Right kidney (tissue), 9 donors: ENCODE measurements at places on chromosomes 3 and 15.

DNA sequence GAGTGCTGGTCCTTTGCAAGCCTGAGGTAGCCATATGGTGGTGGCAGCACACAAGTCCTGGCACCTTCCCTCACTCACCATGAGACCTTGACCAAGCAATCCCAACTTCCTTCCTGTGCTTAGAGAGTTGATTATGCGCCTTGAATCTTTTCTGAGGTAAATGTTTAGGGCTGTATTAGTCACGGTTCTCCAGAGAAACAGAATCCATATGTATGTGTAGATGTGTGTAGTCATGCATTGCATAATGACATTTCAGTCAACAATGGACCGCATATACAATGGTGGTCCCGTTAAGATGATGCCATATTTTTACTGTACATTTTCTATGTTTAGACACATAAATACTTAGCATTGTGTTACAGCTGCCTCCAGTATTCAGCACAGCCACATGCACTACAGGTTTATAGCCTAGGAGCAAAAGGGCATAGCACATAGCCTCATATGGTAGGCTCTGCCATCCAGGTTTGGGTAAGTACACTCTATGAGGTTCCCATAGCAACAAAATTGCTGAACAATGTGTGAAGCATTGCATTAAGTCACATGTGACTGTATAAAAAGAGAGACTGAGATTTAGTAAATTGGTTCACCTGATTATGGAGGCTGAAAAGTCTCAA is 20.2 kb upstream of the NUP210 start:
- DNase-seq, result no peak

DNA sequence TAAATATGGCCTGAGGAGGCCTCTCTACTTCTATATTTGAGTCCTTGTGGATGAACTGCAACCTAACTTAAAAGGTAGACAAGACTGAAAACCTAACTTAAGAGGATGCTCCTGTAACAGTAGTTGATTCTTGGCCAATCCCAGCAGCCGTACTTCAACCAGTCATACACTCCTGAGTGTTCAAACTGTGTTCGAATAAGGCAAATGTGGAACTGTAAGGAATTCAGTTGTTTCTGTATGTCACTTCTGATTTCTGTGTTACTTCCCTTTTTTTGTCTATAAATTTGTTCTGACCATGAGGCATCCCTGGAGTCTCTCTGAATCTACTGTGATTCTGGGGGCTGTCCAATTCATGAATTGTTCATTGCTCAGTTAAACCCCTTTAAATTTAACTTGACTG is 20.5 kb downstream of the GALK2 start:
- no peak for DNase-seq

DNA sequence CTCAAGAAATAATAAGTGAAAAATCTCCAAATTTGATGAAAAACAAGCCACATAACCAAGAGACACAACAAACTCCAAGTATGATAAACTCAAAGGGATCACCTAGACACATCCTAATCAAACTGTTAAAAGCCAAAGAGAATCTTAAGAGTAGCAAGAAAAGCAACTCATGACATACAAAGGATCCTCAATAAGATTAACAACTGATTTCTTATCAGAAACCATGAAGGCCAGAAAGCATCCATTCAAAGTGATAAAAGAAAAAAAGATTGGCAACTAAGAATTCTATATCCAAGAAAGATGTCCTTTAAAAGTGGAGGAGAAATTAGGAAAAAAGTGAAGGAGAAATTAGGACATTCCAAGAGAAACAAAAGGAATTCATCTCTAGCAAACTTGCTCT is 23.5 kb downstream of the CHSY1 start:
- no peak for DNase-seq

DNA sequence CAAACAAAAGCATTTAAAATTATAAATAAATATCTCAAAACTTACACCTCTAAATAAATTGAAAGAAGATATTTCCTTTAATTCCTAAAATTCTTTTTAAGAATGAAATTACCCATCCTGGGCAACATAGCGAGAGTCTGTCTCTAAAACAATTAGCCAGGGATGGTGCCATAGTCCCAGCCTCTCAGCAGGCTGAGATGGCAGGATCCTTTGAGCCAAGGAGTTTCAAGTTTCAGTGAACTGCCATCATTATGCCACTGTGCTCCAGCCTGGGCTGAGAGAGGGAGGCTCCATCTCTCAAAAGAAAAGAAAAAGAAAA is 25.4 kb downstream of the AADAC start:
- no peak for DNase-seq

GRCh38 chr3:185813691-185814215 is 11.1 kb downstream of the IGF2BP2 start:
- DNase-seq, result no peak

GRCh38 chr15:73914145-73914544 is 12.1 kb upstream of the LOXL1 start:
- DNase-seq, result no peak

DNA sequence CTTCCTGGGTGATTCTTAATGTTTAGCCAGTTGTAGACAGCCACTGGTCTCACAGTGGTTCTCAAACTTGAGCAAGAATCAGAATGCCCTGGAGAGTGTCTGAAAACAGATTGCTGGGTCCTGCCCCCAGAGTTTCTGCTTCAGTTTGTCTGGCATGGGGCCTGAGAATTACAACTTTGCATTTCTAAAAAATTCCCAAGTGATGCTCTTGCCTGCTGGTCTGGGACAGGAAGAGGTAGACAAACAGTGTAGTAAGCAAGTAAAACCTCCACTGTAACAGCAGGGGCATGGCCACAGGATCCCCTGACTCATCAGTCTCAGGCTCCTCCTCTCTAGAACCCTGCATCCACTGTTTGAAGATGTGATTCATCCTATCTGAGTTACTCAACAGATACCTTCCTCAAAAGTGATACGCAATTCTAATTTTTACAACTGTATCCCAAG is 36.5 kb downstream of the DZIP1L start:
- no peak for DNase-seq

DNA sequence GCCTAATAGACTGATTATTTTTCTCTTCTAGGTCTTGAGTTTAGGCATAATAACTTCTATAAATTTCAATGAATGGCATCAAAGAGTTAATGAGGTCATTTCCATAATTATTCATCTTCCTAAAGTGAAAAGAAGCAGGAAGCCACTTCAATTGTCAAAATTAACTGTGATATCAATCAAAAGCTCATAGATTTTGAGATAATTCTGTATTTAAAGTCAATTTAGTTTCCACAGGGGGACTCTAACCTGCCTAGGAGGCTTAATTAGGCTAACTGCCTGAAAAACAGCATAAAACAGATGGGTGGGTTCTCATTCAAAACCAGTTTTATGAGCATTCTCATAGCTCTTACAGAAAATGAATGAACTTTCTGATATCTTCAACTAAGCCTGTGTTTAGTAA is 177.8 kb downstream of the OTOL1 start:
- no peak for DNase-seq

DNA sequence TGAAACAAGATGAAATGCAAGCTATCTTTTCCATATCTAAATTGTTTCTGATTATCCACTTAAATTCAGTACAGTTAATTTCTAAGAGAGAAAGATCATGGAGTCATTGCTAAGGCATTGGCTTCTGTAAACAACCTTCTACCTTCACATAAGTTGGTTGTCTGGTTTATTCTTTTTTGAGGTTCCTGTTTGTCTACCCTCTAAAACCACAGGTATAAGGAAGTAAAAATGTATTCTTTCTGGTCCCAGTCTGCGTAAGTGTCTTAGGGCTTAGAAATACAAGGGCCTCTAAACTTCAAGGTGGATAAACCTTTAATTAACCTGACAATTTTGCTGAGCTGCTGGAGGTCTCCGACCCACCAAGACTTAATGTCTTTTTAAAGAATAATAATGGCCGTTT is 3.6 kb upstream of the ATOSA start:
- DNase-seq, result no peak

DNA sequence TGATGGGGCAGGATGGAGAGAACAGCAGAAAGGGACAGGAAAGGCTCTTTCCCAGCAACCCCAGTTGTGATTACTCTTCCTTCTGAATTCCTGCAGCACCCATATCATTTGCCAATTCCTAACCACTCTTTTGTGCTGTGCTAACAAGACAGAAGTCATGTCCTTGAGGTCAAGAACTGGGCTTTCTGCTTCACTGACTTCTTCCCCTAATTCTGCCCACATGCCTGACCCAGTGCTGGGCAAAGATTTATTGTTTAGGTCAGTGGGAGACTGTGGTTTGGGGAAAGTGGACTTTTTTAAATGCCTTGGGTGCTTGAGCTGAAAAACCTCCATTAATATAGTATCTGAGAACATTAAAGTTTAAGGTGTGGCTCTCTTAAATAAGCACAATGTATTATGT is 4.2 kb upstream of the EFCAB12 start:
- DNase-seq, result no peak

GRCh38 chr3:43207628-43208085 is 78.7 kb upstream of the SNRK start:
- DNase-seq, result no peak

- DNase-seq, result peak; percentile 34
Measured at GRCh38 chr15:84878504-84878903, 6.0 kb upstream of the SLC28A1 start.

DNA sequence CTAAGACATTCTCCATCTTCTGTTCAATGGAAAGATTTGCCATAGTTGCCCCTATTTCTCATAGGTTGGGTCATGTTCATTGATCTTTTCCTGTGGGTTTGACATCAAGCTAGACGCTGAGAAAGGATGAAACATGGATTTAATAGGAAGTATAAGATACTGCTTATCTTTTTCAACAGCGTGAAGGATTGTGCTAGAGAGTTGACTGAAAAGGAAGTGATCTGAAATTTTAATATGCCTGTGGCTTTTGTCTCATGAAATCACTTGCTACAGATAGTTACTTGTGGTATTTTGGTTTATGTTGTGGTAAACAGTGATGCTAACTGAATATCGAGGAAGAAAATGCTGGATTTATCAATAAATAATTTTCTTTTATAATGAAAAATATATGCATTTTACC is 442.9 kb downstream of the EDEM1 start:
- no peak for DNase-seq

- no peak for DNase-seq
Measured at GRCh38 chr3:5332270-5332956, 144.9 kb downstream of the EDEM1 start.

DNA sequence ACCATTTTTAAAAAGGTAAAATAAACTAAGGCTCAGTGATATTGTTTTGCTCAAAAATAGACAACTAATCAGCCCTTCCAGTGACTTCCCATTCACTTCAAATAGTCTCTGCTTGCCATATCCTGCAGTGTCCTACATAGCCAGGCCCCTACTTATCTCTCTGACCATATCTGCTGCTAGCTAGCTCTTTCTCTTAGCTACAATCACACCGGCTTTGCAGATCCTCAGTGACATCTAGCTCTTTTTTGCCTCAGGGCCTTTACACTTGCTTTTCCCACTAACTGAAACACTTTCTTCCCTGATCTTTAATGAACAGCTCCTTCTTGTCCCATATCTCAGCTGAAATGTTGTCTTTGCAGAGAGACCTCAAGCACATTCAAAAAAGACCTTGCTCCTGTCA is 161.3 kb downstream of the IL5RA start:
- DNase-seq, result no peak

- peak; percentile 46 for DNase-seq
Measured at GRCh38 chr15:94671858-94672532, 440.6 kb downstream of the MCTP2 start.

DNA sequence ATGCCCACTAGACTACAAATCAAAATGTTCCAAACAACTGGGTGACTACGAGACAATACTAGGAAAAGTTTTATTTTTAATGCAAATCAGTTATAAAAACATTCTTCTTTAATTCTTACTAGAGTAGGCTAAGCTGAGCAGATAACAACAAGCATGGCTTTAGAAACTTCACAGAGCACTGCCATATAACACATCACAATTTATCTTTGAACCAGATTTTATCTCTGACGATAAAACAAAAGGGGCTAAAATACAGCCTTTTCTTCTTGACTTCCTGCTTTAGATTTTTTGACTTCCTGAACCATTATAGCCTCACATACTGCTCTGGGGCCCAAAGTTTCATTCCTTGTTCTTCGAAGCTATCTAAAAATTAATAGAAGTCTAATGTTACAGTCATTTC is 25.9 kb downstream of the TBC1D2B start:
- DNase-seq, result no peak
